ENCODE measurements at places on chromosomes 2 and 18.

GRCh38 chr18:50427896-50428295 lies 53.0 kb downstream of the SKA1 start:
- DNase-seq: no peak

GRCh38 chr2:155485141-155485842 lies 786.8 kb downstream of the KCNJ3 start:
- no peak for DNase-seq

DNA sequence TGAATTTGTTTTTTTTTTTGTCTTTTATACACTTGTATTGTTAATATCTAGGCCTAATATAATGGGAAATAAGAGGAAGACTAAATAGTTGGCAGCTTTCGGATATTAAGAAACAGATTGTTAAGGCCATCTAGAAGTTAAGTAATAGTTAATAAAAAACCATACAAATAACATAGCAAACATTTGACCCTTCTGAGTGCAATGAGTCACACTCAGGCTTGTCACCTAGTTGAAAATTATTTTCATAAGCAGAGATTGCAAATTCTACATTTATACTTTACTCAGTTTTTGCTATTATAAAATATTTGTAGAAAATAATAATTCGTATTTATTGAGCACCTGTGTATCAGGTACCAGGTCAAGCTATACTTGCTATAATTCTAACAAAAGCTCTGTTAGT lies 2.4 kb downstream of the NUP35 start:
- no peak for DNase-seq

- no peak for DNase-seq
Observed at GRCh38 chr2:9030841-9031240, 27.4 kb upstream of the MBOAT2 start.

DNA sequence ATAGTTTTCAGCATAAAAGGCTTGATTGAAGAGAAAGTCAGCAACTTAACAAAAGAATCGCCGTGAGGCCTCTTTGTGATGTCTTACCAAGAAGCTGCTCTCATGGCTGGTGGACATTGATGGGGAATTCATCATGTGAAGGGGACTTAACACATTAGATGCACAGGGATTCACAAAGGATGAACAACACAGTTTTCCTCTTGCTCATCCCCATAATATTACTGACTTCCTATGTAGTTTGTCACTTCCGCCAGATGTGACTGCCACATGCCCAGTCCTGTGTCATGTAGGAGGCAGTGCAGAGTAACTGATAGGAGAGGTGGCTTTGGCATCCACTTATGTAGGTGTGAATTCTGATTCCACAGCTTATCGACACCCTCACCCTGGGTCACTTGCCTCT lies 232.6 kb upstream of the LYPD1 start:
- DNase-seq: no peak

DNA sequence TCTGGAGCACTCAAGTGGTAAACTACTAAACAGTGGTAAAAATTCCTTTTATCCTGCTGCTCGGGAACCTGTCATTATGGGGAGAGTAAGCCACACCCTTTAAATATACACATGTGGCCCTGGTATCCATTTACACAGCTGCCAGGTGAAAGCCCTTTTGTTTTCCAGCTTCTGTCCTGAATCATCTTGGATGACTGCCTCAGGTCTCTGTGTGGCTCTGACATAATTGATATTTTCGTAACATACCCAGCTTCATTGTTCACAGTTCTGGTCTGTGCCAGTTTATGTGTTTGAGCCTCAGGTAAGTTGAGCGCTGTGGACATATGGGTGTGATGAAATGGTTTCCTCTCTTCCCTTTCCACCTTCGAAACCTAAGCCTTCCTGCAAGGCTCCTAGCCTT lies 15.7 kb upstream of the TTC39C start:
- no peak for DNase-seq

- no peak for DNase-seq
Observed at GRCh38 chr18:11674119-11674518, 14.9 kb upstream of the GNAL start.

DNA sequence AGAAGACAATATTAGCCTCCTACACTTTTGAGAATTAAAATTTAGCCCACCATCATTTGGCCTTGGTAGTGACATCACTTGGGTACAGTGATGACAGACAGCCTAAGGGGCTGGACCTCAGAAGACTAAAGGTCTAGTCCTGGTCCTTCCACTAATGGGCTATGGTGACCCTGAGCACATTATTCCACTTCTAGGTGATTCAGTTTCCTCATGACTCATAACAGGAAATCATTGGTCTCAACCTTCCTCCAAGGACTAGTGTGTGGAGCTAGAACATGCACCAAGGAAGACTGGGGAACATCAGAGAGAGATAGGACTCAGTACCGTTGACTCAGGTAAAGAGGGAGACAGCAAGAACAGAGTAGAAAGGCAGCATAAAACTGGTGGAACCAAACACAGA lies 64.0 kb downstream of the TFCP2L1 start:
- DNase-seq: no peak

DNA sequence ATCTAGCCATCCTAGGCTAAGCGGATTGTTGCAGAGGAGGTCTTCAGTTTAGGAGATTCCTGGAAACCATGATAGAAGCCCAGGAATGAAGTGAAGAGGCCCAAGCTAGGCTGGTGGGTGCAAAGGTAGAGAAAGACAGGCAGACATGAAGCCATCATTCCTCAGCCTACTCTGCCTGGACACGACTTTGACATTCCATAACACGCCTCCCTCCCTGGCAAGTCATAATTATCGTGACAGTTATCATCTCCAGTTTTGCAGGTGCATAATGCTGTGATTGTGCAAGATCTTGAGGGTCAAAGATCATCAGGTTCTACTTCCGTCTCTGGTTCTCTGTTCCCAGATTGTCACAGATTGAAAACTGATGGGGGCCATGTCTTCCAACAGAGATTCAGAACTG lies 15.2 kb upstream of the FZD5 start:
- no peak for DNase-seq

GRCh38 chr2:121435790-121436189 lies 94.9 kb upstream of the RNU4ATAC start:
- DNase-seq: no peak

GRCh38 chr2:8586457-8587051 lies 95.3 kb upstream of the ID2 start:
- DNase-seq: no peak

DNA sequence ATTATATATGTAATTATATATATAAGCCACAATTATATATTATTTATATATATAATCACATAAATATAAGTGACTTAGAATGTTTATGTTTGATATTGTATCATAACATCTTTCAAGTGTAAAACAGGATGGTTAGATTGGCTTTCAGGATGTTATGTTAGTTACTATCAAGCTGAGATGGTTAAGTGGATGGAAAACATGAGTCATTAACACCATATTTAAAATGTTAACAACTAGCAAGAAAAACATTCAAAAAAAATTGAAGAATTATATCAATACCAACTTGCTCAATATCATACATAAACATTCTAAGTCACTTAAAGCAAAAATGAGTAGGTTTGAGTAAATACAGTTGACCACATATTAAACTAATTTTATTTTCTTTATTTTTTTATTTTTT lies 21.8 kb upstream of the RAB27B start:
- DNase-seq: no peak

DNA sequence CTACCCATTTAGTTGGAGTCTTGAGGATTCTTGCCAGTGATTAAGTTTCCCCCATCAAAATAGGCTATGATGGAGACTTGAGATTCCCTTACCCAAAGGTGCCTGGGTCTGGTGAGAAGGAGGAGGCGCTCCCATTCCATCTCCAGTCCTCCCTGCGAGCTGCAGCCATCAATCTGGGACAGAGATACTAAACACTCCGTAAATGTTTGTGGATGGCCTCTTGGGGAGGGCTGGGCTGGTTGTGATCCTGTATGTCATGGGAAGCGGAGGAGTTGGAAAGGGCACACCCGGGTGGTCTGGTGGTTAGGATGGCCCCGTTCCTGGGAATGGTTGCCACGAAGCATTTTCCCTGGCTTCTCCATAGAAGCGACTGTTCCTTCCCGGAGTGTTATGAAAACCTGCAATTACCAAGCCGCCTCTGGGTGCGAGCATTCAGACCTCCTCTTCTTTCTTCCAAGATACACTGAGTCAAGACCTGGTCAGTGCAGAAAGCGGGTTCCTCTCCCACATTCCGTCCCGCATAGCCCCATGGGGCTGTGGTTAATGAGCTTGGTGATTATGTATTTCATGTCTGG lies 196.9 kb downstream of the CTIF start:
- DNase-seq: no peak

GRCh38 chr2:190250421-190250820 lies 69.2 kb downstream of the HIBCH start:
- no peak for DNase-seq

DNA sequence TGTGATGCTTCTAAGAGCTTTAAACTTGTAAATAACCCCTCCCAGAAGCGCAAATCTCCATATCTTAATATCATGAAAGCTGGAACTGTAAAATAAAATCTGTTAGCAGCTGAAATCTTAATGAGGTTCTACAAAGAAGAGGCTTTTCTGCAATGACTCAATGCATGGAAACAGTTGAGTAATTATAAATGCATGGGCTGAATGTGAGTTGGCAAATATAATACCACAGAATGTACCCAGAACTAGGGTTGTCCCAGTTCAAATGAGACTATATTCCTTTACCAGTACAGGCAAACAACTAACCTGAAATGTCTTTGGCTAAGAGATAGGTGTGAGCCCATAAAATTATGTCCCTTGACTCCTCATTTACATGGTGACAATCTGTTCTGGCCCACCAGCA lies 52.9 kb downstream of the SATB2 start:
- DNase-seq: no peak

DNA sequence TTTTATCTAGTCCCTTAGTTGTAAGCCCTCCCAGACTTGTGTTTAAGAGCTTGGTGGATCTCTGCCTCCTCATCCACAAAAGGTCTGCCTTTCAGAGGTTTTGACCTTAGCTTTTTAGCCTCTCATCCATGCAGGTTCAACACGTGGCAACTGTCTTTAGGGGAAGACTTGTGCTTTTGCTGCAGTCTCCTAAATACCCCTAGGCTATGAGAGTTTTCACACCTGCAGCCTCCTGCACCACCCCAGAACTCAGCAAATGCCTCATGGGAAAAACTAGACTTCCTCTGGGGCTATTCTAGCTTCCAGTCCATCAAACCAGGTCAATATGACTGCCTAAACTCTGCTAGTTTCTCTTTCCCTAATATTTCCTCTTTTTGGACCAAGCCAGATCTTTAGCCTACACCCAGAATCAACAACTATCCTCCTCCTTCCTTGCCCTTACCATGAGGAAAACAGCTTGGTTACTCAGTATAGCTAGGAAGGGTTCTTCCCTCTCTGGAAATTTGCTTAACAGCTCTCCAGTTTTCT lies 132.3 kb upstream of the RIOK3 start:
- DNase-seq: no peak

GRCh38 chr2:127100251-127101047 lies 6.5 kb downstream of the BIN1 start:
- no peak for DNase-seq

- no peak for DNase-seq
Observed at GRCh38 chr2:97713296-97714083, at the start of gene ZAP70. TSS of gene ZAP70 (plus strand) at chr2:97713576. CDS start at chr2:97724037, 10,461 bp downstream.

DNA sequence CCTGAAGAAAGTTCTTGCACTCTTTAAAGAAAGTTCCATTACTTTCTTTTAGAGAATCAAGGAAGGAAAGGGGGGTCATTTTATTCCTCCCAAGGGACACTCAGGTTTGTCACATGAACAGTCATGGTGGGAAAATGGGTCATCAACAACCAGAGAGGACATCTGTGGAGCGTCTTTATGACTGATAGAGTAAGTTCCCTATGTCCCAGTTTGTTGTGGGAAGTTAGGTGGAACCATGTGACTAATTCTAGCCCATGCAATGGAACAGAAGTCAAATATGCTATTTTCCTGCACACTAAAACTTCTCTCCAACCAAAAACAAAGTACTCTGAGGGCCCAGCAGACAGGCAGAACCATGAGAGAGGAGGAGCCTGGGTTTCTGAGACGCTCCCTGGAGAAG lies 165.6 kb upstream of the SERTAD2 start:
- DNase-seq: no peak

DNA sequence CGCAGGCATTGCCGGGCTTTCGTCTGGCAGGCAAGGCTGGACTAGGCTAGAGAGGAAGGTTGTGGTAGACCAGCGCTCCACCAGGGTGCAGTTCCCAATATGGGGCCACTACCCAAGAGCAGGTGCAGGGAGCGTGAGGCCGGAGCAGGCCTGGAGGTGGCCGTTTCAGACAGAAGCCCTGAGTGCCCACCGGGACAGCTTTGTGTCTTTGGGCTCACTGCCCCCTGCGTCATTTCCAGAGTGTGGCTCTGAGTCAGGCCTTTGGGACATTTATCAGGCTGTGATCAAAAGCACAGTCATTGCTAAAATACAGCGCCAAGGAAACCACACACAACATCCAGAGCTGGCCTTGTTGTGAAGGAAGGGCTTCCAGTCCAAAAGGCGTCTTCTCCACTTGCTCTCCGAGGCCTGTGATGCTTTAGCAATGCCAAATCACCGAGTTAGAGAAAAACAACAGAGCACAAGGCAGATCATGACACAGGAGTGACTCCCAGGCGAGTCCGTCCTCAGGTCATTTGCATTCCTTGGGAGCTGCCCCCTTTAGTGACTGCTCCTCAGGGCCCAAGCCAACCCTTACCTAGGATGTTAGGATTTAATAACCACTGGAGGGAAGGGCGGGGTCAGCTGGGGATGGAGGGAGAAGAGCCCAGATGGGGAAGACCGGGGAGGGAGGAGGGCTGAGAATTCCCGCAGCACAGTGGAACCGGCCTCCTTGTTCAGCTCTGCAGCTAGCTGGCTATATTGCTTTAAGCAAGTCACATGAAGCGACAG lies 42.3 kb downstream of the RFX8 start:
- DNase-seq: no peak

DNA sequence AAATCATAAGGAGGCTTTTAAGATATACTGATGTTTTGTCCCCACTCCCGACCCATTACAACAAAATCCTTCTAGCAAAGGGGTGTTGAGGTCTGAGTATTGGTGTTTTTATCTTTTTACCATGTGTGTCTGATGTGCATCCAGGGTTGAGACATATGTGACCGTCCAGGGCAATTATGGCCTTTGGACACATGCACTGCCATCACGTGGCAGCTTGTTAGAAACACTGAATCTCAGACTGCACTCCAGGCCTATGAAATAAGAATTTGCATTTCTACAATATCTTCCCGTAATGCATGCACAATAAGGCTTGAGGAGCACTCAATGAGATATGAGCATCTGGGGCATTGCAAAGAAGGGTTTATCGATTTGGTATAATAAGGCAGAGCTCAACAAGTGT lies 235.1 kb upstream of the ZNF804A start:
- no peak for DNase-seq

- no peak for DNase-seq
Observed at GRCh38 chr18:13431886-13432285, 213.3 kb downstream of the LDLRAD4 start.

GRCh38 chr2:109144271-109144670 lies 15.3 kb downstream of the SH3RF3 start:
- DNase-seq: no peak

GRCh38 chr2:61178603-61179545 lies 16.9 kb downstream of the C2orf74 start:
- no peak for DNase-seq

All from omental fat pad (tissue), 4 donors.